ENCODE measurements at places on chromosomes 4 and X.

DNA sequence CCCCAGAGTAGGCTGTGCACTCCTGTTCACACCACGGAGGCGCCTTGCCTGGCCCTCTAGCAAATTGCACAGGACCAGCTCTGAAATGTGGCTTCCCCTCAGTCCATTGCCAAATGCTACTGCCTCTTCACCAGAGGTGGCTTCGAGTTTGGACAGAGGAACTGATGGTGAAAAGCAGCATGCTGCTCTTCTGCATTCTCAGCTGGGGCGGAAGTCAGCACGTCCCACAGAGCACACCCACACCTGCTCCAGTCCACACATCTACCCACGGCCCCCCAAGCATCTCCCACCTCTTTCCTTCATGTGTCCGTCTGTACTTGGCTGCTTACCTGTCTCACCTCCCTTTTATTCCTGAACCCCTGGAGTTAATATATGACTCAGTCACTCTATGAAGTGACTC, 43.5 kb downstream of the LRP2BP start:
- DNase-seq: no peak

DNA sequence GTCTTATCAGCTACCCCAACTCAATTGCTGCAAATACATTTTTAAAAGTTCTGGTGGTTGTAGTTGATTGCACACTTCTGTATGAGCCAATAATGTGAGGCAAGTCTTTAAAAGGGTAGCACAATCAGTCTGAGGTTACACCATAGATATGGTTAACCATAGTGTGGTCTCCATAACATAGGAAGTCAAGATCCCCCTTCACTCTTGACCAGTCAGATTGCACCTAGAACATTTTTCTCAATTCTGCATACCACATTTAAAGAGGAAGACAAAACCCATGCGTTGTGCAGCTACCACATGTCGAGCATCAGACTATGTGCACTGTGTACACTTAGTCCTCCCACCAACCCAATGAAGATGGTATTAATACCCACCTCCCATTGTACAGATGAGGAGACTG, 26.5 kb upstream of the CYBB start:
- DNase-seq: no peak

DNA sequence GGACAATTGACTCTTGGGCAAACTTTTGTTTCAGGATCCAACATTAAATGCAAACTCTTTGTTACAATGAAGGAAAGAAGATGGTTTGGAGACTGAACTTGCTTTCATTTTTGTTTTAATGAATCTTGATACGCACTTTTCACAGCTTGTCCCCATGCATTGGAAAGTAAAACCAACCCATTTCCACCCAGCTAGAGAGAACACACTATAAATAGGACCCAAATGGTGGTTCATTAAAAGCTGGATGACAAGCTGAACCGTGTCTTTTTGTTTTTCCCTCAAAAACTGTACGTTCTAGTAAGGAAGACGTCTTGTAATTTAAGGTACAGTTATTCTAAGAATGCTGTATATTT, 95.3 kb upstream of the EGFL6 start:
- no peak for DNase-seq

DNA sequence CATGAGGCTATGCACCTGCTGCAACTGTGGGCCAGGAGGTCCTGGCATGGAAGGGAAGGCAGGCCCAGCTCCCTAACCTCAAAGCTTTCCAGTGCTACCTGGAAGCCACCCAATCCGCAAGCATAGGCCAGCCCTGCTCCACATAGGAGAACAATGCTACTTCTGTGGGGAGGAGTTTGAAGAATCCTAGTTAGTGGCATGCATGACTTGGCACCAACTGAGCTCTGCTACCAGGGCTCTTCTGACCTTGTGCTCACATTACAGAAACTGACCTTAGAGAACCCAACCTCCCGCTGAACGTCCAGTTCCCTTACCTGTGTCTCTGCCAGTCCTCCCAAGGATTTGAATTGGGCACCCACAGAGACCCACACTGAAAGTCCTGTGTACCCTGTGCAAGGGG, 58.8 kb downstream of the USP46 start:
- DNase-seq: no peak

DNA sequence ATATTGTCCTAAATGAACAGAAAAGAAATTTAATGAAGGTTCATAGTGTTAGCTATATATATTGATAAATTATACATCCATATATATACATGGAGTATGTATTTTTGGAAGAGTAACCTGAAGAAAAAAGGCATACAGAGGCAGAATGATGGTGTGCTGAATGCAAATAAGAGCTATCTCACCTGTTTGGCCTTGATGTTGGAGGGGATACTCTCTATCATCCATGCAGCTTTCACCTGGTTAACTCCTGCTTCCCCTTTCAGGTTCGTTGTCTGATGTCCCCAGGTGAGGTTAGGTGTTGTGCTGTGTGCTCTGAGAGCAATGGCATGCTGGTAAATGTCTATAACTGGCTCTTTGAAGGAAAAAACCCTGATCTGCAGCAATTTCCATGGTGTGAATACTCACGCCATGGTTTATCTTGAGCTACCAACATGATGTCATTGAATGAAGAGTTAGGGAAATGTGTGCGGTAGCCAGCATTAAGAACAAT, 31.8 kb upstream of the SPP1 start:
- DNase-seq: no peak

DNA sequence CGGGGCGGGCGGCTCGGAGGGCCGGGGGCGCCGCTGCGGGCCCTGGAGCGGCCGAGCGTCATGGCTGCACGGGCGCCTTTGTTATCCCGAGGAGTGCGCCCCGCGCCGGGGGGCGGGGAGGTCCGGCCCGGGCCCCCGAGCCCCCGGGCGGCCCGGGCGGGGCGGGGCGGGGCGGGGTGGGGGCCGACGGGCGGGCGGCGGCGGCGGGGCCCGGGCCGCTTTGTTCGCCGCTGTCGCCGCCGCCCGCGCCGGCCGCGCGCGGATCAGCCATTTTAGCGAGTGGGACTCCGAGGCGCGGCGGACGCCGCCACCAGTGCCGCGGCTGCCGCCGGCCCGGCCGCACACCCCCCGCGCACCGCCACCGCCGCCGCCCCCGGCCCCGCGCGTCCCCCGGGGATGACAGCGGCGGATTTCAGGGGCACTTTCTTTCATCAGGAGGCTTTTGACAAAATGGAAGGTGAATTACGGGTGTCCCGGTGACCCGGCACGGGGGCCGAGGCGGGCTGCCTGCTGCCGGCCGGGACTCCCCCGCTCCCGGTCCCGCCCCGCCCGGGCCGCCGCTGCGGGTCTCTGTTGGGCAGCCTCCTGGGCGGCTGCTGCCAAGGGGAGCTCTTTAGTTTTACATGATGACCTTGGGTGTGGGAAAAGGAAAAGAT, 1.2 kb downstream of the HMGB3 start:
- DNase-seq: no peak
